ENCODE measurements at places on chromosomes 3 and 15. TPM values are rescaled to one million over a fixed set of nuclear protein-coding genes. Genes with fewer than 3 reads are reported as not detected.

SCN11A gene
- total RNA-seq, result not detected

RUBCN gene
- 27.2 TPM for total RNA-seq

CTDSPL gene
- total RNA-seq, result 41.5 TPM

IL17RB gene
- total RNA-seq, result 0.22 TPM

- no peaks in the 10 kb centered on the region for H3K27me3 ChIP-seq
- H3K27ac ChIP-seq, result no peak overlapping the region
- no peak for DNase-seq
- H3K4me3 ChIP-seq, result no peak overlapping the region
These were observed 10.1 kb downstream of the USP3 start for GRCh38 chr15:63514531-63514943.

GRCh38 chr15:74208901-74209559 lies 6.4 kb upstream of the STRA6 start:
- H3K27me3 ChIP-seq, result peaks cover 2% of the 10 kb centered on the region
- H3K27ac ChIP-seq, result peak overlapping the region; percentile 57
- peaks cover 33% of the 10 kb centered on the region for H3K4me1 ChIP-seq
- H3K4me3 ChIP-seq, result peak overlapping the region; percentile 16

Measured in chondrocyte (in vitro differentiated cells).